ENCODE measurements at places on chromosomes 7 and 10.

DNA sequence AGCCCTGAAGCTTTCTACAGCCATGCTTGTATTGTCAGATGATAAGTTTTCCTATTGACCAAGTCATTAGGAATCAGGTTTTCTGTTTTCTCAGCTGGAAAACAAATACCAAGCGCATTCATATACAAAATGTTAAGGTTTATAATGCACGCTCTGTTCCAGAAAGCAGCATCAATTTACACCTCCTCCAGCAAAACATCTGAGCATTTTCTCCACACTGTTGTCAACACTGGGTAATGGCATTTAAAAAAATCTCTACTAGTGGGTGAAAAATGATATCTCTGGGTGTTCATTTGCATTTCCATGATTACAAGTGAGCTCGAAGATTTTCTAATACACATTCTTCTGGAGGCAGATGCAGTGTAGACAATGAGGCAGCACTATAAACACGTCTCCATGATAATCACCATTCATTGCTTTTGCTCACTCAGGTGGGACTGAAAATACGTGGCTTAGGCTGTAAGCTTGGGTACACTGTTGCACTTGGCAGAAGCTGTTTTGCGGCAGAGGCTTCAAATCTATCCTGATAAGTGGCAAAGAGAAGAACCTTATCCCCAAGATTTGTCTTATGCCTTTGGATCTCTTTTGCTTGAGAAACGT is 114.8 kb upstream of the PLPP4 start:
- H3K4me3 ChIP-seq = no peak overlapping the region
- H3K36me3 ChIP-seq = no peaks in the 10 kb centered on the region
- no peak overlapping the region for H3K27ac ChIP-seq
- H3K4me1 ChIP-seq = no peaks in the 10 kb centered on the region

GRCh38 chr10:114771749-114772148 is 49.8 kb upstream of the FHIP2A start:
- H3K4me3 ChIP-seq = no peak overlapping the region
- DNase-seq = no peak
- H3K36me3 ChIP-seq = no peaks in the 10 kb centered on the region
- peaks cover 7% of the 10 kb centered on the region for H3K27me3 ChIP-seq
- no peak overlapping the region for H3K27ac ChIP-seq
- peaks cover 3% of the 10 kb centered on the region for H3K4me1 ChIP-seq

- H3K27ac ChIP-seq = no peak overlapping the region
- no peaks in the 10 kb centered on the region for H3K27me3 ChIP-seq
- no peak for DNase-seq
- no peaks in the 10 kb centered on the region for H3K36me3 ChIP-seq
- no peaks in the 10 kb centered on the region for H3K4me1 ChIP-seq
Observed at GRCh38 chr7:83693256-83693655, 44.3 kb upstream of the SEMA3E start.

DNA sequence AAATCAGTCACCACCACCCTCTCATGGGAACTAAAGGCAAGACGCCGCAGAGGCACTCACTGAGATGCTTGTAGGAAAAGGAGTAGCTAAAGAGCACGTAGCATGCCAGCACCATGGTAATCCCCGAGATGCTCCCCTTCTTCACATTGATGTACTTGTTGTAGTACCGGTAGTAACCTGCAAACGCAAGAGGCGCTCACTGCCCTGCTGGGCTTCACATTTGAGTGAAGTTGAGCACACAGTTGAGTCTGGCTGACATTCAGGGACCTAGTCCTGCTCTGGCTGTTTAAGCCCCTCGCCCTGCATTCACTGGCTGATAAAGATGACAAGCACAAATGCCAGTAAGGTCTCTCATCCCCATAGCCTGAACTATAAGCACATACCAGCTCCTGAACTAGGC is 6.9 kb downstream of the ATP5MF start:
- peak; percentile 19 for DNase-seq
- H3K36me3 ChIP-seq = peaks cover 83% of the 10 kb centered on the region
- no peak overlapping the region for H3K27ac ChIP-seq
- H3K4me3 ChIP-seq = no peak overlapping the region
- H3K4me1 ChIP-seq = no peaks in the 10 kb centered on the region

GRCh38 chr10:124636271-124636995 is 107.7 kb downstream of the FAM53B start:
- no peaks in the 10 kb centered on the region for H3K36me3 ChIP-seq
- no peak overlapping the region for H3K4me3 ChIP-seq
- no peak overlapping the region for H3K27ac ChIP-seq
- no peaks in the 10 kb centered on the region for H3K27me3 ChIP-seq

GRCh38 chr7:107846324-107846723 is 43.3 kb upstream of the SLC26A3 start:
- no peak overlapping the region for H3K4me3 ChIP-seq
- DNase-seq = no peak
- no peaks in the 10 kb centered on the region for H3K27me3 ChIP-seq

DNA sequence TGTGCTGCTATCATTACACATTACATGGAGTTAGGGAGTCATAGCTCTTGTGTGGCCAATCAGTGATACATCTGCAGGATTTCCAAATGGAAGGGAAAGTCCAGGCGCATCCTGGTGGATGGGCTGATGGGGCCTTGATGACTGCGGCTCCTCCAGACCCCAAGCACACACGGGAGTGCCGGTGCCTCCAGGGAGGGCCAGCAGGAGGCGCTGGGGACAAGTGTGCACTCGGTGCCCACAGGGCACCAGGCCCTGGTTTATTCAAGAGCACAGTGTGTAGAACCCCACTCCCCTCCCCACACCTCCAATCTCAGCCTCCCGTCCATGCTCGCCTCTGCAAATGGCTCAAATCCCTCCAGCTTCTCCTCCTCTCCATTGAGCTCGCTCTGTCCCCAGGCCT is 243.9 kb downstream of the USP6NL start:
- H3K4me3 ChIP-seq = no peak overlapping the region
- H3K27me3 ChIP-seq = no peaks in the 10 kb centered on the region
- no peaks in the 10 kb centered on the region for H3K36me3 ChIP-seq
- no peak overlapping the region for H3K27ac ChIP-seq
- H3K4me1 ChIP-seq = no peaks in the 10 kb centered on the region
- no peak for DNase-seq

- no peak overlapping the region for H3K27ac ChIP-seq
- no peak overlapping the region for H3K4me3 ChIP-seq
- H3K36me3 ChIP-seq = no peaks in the 10 kb centered on the region
- peak; percentile 64 for DNase-seq
- no peaks in the 10 kb centered on the region for H3K27me3 ChIP-seq
- no peaks in the 10 kb centered on the region for H3K4me1 ChIP-seq
Observed at GRCh38 chr10:80444646-80445319, 9.3 kb upstream of the TSPAN14 start.

DNA sequence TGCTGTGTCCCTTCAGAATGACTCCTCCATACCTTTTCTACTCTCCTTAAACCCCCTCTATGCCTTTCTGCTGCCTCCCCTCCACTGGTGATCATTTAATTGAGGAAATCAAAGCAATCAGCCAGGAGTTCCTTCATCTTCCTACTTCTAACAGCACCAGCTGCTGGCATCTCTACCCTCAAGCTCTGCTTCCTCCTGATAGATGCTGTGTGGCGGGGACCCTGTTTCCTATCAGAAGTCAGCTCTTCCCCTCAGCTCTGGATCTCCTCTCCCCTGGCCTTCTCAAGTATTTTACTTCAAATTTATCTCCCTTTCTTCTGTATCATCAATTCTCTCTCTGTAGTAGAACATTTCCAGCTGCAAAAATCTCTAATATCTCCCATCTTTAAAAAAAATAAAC is 183.7 kb downstream of the ELMO1 start:
- H3K36me3 ChIP-seq = no peaks in the 10 kb centered on the region
- no peaks in the 10 kb centered on the region for H3K27me3 ChIP-seq

DNA sequence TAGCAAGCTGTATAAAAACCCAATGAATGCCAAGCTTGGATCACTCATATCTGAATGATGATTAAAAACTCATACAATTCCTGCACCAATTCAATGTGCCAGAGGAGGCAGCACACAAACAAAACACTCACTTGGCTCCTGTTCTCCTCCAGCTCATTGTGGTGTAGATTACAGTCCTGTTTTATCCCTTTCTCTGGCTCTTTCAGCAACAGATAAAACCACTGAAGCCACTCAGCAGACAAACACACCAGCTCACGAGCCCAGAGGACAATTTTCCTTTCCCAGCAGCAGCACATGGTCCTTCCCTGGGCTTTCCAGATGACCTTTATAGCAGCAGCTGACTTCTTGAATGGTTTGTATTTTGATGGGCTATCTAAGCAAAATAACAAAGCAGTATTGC is 107.3 kb upstream of the STARD3NL start:
- no peaks in the 10 kb centered on the region for H3K27me3 ChIP-seq
- H3K4me1 ChIP-seq = no peaks in the 10 kb centered on the region
- H3K4me3 ChIP-seq = no peak overlapping the region
- peak; percentile 38 for DNase-seq
- no peaks in the 10 kb centered on the region for H3K36me3 ChIP-seq

DNA sequence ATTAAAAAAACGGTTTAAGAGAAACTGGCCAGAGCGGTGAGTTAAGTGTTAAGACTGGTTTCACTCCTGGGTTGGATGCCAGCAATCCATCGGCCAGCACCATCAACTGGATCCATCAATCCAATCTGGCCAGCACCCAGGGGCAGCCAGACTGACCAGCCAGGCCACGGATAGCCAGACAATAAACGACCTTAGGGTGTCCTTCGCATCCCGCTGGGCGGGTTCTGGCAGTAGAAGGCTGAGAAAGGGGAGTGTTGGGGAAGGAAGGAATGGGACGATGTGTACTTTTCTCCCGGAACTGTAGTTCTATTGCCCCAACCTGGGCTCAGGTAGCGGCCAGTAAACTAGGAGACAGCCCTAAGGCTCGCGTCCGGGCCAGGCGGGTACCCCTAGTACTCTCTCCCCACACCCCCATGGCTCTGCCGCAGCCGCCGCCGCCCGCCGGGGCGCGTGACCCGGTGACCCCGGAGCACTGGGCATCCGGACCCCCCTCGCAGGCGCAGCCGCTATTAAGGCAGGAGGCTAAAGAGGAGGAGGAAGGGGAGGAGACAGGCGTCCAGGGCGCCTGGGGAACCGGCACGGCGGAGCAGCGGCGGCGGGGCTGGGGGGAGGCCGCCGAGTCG is at the start of gene CASD1:
TSS of gene CASD1 (plus strand) at position 546 of the 623 bp plus-strand sequence. CDS start 276 bp downstream, outside the sequence.
- H3K27ac ChIP-seq = peak within 1 kb of the TSS; percentile 96
- H3K27me3 ChIP-seq = no peaks in the 10 kb centered on the region
- no peaks in the 10 kb centered on the region for H3K36me3 ChIP-seq
- H3K4me1 ChIP-seq = peaks cover 2% of the 10 kb centered on the region
- peak within 1 kb of the TSS; percentile 88 for H3K4me3 ChIP-seq
- peak; percentile 40 for DNase-seq

DNA sequence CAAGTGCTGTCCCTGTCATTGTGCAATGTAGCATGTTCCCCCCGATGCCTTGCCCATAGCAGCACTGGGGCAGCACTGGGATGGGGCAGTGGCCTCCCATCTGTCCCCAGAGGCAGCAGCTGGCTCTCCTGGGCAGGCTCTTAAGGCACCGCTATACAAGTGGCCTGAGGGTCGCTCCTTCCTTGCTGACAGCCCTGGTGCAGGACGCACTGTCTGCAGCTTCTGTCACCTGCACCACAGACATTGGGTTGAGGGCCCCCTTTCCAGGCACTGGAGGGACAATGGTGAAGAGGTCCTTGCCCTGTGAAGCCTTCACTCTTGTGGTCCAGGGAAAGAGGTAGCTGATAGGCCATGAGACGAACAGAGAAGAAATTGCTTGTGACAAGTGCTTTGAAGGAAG is 10.6 kb downstream of the CPSF4 start:
- H3K27ac ChIP-seq = no peak overlapping the region
- no peak for DNase-seq
- no peaks in the 10 kb centered on the region for H3K4me1 ChIP-seq
- no peak overlapping the region for H3K4me3 ChIP-seq
- H3K27me3 ChIP-seq = no peaks in the 10 kb centered on the region
- peaks cover 26% of the 10 kb centered on the region for H3K36me3 ChIP-seq

GRCh38 chr7:74505471-74506324 is 52.0 kb downstream of the GTF2IRD1 start:
- H3K4me1 ChIP-seq = peaks cover 11% of the 10 kb centered on the region
- no peak overlapping the region for H3K4me3 ChIP-seq
- no peak for DNase-seq
- H3K27me3 ChIP-seq = no peaks in the 10 kb centered on the region
- H3K27ac ChIP-seq = peak overlapping the region; percentile 57

DNA sequence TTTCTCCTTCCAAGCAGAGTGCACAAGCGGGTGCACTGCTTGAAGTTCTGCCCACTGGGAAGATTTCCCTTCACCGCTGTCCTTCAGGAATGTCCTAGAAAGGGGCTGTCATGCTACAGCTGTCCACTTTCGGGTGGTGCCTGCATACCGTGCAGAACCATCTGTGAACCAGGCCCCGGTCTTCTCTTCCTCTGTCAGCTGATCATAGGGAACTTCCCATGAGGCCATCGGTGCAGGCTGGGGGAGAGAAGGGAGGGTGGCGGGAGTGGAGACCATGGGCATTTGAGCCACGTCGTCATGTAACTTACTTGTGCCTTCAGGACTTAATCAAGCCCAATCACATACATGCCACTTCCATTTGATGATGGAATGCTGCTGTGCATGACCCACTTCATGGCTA is 111.6 kb downstream of the NKX6-2 start:
- H3K27me3 ChIP-seq = no peaks in the 10 kb centered on the region
- no peaks in the 10 kb centered on the region for H3K36me3 ChIP-seq
- H3K27ac ChIP-seq = no peak overlapping the region
- H3K4me1 ChIP-seq = no peaks in the 10 kb centered on the region
- no peak for DNase-seq

DNA sequence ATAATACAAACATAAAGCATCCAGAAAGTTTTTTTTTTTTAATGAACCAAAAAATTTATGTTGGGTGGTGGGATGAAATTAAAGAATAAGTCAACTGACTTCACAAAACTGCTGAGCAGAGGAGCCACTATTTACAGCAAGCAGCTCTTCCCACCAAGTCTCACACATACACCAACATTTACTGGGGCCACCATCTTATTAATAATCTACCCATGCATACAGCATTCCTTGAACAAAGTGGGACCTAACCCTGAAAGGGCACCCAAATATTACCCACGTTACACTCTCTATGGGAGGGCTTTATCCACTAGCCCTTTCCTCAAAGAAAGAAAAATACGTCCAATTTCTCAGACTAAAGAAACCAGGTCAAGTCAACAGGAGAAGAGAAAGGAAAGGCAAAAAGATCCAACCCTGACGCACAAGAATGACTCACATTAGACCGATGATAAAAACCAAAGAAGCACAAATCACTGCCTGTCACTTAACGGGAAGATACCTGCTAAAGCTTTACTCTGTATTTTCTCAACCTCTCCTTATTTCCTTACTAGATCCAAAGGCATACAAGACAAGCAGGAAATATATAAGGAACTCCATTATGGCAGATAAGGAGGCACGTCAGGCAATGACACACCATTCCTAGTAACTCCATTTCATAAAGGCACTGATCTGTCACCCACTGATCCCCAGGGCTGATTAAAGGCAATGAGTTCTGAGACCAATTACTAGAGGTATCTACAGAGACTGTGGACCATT is 141.8 kb upstream of the ASAH2 start:
- H3K27me3 ChIP-seq = no peaks in the 10 kb centered on the region
- peak overlapping the region; percentile 66 for H3K27ac ChIP-seq
- peaks cover 8% of the 10 kb centered on the region for H3K4me1 ChIP-seq
- DNase-seq = peak; percentile 77
- H3K4me3 ChIP-seq = no peak overlapping the region
- no peaks in the 10 kb centered on the region for H3K36me3 ChIP-seq

Data from small intestine (tissue), 16 donors.